ENCODE measurements at places on chromosomes 4 and X.

GRCh38 chrX:13167481-13168231 is 123.2 kb upstream of the FAM9C start:
- DNase-seq = no peak

DNA sequence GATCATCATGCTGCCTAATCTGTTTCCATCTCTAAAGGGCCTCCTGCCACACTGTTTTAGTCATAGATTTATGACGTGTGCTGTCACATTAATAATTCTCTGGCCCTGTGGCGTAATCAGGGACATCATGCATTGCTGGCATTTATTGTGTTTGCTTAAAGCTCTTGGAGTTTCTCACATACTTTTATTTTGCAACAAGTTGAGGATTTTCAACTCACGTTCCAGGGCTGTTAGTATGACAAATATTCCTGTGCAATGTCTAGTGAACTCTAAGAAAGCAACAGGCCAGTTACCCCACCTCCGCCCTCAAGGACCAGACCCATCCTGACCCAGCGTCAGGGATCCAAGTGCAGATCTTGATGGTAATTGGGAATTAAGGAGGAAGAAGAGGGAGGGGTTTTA is 7.8 kb upstream of the PIGA start:
- no peak for DNase-seq

DNA sequence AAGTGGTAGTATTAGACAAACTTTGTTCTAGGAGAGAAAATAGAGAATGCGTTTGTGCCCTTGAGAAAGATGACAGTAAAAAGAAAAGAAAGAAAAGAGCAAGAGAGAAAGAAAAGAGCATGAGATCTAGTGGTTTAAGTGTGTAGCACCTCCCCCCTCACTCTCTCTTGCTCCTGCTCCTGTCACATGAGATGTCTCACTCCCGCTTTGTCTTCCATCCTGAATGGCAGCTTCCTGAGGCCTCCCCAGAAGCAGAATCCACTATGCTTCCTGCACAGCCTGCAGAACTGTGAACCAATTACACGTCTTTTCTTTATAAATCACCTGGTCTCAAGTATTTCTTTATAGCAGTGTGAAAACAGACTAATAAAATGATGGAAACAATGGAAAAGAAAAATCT is 499.6 kb downstream of the ACTRT1 start:
- DNase-seq = no peak

DNA sequence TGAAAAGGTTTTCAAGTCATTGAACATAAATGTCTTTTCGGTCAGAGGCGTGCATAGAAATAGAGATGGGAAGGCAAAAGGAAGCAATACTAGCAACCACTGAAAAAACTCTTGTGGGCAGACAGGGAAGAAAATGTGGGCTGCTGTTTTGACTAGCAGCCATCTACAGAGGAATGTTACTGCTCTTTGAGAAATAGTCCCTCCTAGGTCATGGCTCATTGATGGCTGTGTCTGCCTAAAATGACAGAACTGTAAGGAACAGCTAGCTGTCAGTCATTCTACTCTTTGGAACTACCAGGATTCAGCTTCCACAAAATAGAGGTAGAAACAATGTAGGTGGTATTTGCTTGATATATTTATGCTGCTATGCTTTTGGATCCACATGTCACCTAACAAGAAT is 26.9 kb upstream of the TMPRSS11B start:
- no peak for DNase-seq

GRCh38 chrX:134752981-134753717 is 94.9 kb upstream of the PLAC1 start:
- DNase-seq = no peak

- no peak for DNase-seq
These were observed 90.9 kb downstream of the EFNB1 start for GRCh38 chrX:68919707-68920106.

- DNase-seq = no peak
These were observed 48.6 kb upstream of the AP1S2 start for GRCh38 chrX:15903186-15903681.

Data from HuH-7.5 (cell line).